ENCODE measurements at places on chromosomes 1 and 21. TPM values are rescaled to one million over a fixed set of nuclear protein-coding genes. Genes with fewer than 3 reads are reported as not detected.

The TSTD1 gene
- total RNA-seq: 113 TPM

The MIXL1 gene
- not detected for total RNA-seq

The GNPAT gene
- total RNA-seq: 50.5 TPM

The UTS2 gene
- total RNA-seq: not detected

The DCST2 gene
- 1.0 TPM for total RNA-seq

The RAP1GAP gene
- total RNA-seq: 65.2 TPM

The HSD3B1 gene
- not detected for total RNA-seq

The APCS gene
- not detected for total RNA-seq

The MEGF6 gene
- total RNA-seq: 23.8 TPM

The OR2T35 gene
- not detected for total RNA-seq

The C1orf87 gene
- total RNA-seq: 26.1 TPM

The TCHHL1 gene
- total RNA-seq: not detected

The CFHR4 gene
- total RNA-seq: not detected

The GNAT2 gene
- total RNA-seq: 0.46 TPM

The ITPKB gene
- total RNA-seq: 54.0 TPM

The HPCA gene
- not detected for total RNA-seq

The ASTN1 gene
- total RNA-seq: 0.30 TPM

The IFI44L gene
- 20.4 TPM for total RNA-seq

The TNNT2 gene
- total RNA-seq: 31.4 TPM

The DHRS3 gene
- 112 TPM for total RNA-seq

The PADI3 gene
- not detected for total RNA-seq

The ORC1 gene
- 0.22 TPM for total RNA-seq

The HSF2BP gene
- 0.40 TPM for total RNA-seq

All from upper lobe of left lung (tissue), 6 donors.